ENCODE measurements at places on chromosomes 11 and 22. TPM values are rescaled to one million over a fixed set of nuclear protein-coding genes. Genes with fewer than 3 reads are reported as not detected.

CLCF1 gene
- total RNA-seq, result 7.7 TPM

GAB4 gene
- total RNA-seq, result not detected

FAM111B gene
- total RNA-seq, result 0.26 TPM

KDM4F gene
- total RNA-seq, result not detected

All from mesenteric fat pad (tissue), 1 donor.